Stimulated activated CD4-positive, alpha-beta T cell treated with anti-CD3 and anti-CD28 coated beads, TNF-alpha, amount 100 ng/mL, for 24 hours (primary cell): ENCODE measurements at places on chromosomes 1 and 21.

DNA sequence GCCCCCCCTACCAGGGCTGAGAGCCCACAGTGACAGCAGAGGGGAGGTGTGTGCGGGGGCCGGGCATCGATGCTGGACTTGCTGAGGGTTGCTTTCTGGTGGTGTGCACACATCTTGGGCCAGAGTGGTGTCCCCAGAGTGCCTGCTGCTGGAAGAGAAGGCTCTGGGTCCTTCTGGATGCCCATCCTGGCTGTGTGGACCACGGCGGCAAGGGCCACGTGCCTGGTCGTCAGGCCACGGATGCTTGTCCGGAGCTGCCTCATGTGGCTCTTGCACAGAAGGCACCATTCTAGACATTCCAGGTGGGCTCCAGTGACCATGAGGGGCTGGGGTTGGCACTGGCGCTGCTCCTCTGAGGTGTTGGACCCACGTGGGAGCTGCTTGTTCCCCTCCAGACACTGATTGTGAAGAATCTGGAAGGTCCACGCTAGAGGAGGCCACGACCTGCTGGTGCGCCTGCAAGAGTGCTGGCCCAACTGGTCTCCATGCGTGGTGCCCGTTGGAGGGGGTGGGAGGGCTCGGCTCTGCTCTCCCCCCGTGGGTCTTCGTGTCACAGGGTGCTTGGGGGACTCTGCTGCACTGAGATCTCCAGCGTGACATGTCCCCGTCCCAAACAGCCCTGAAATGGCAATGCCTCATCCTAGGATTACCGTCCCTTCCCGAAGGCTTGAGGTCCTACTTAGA is 25.8 kb downstream of the SKI start:
- no peak for DNase-seq

DNA sequence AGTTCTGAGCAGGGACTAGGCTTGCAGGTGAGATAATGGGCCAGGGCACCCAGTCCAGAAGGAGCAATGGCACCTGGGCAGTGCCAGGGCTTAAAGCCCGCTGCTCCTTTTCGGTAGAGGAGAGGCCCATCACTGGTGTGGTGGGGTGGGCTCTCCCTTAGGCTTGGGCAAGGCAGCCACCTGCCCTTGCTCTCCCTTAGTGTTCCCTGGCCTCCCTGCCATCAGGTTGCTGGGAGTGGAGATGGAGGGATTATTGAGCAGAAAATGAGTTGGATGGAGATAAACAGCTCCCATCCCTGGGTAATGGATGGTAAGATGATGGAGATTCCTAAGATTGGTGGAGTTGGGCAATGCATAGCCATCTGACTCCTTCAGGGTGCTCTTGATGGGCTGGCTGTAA is 7.9 kb downstream of the MYOG start:
- DNase-seq: no peak

GRCh38 chr21:29453511-29453910 is 154.8 kb downstream of the BACH1 start:
- no peak for DNase-seq

GRCh38 chr1:2320760-2321667 is 70.3 kb downstream of the MORN1 start:
- DNase-seq: no peak

DNA sequence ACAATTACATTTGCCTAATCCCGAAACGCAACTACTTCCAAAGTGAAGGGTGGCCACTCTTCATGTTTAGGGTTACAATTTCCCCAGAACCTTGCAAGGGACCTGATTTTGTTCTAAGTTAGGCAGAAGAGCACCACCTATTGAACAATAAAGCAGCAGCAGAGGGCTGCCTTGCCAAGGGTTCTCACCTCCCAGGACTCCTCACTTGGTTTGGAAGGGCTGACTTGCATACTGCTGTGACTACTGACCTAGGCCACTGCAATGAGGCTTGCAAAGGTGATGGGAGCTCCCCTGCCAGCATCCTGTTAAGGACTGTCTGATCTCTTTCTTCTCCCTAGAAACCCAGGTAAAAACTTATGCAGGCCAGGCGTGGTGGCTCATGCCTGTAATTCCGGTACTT is 14.2 kb downstream of the MTOR start:
- DNase-seq: no peak

DNA sequence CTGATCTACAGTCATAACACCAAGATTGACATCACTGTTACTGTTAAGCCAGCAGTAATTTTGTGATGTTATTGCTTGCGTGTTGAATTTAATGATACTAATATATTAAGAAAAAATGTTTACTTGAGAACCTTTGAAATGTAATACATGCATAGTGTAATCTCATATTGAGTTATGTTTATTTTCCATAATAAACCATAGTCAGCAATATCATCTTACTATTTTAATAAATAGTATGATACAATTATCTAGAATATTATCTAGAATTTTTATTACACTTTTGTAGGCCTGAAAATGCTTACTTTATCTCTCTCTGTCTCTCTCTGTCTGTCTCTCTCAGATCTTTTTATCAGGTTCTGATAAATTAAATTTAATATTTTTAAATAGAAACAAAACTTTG is 843.1 kb downstream of the KCNT2 start:
- no peak for DNase-seq

GRCh38 chr21:29678626-29679025 is 261.2 kb downstream of the GRIK1 start:
- no peak for DNase-seq

GRCh38 chr1:42679364-42679983 is 2.7 kb upstream of the YBX1 start:
- no peak for DNase-seq

DNA sequence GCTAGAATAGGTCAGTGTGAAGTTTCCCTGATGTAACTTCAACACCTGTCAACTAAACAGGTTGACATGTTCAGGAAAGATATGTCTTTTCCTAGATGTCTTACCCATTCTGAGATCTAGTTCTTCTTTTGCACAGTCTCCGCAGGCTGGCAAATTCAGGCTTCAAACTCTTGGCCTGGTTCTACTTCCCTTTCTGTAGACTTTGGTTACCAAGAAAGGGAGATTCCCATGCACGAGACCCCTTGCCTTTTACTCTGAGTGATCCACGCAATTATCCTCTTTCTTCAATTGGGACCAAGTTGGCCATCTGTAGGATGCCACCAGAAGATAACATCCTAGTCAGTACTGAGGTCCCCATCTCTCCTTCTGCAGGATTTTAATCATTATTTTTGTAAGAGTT is 2.0 kb downstream of the CFAP45 start:
- no peak for DNase-seq

- DNase-seq: no peak
Measured at GRCh38 chr1:58256041-58256440, 290.5 kb downstream of the OMA1 start.

- DNase-seq: no peak
Measured at GRCh38 chr1:23759277-23759676, 16.0 kb downstream of the ELOA start.

GRCh38 chr1:244852694-244853093 is 11.6 kb downstream of the HNRNPU start:
- DNase-seq: no peak

DNA sequence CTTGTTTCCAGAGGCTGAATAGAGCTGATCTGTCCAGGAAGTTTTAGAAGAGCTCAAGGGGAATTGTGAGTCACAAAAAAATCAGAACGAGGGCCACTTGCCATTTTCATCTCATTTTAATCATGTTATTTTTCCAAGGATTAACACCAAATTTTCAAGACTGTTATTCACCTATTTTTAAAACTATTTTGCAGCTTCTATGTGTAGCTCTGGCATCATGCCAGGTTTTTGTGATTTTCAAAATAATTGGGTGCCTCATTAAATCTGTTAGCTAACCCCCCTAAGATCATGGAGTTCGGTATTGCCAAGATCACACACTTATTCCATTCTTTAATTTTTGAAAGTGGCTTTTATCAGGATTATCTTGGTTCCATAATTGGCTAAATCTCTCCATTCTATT is 90.9 kb downstream of the RGS7 start:
- no peak for DNase-seq

DNA sequence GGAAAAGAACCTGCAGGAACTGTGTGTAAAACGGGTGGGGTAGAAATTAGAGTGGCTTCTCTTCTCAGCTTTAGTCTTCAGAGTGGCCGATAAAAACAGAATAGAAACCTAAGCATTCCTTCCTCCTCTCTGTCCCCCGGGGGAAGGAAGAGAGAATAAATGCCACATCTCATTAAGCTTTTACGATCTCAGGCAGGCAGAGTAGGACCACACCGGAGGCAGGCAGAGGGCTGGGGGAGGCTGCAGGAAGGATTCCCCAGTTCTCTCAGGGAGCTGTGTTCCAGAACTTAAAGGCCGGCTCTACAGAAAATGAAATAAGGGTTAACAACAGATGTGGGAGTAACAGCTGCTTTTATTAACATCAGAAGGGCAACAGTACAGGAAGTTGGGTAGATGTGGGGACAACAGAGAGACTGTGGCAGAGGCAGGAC is 24.5 kb upstream of the MEF2D start:
- no peak for DNase-seq

DNA sequence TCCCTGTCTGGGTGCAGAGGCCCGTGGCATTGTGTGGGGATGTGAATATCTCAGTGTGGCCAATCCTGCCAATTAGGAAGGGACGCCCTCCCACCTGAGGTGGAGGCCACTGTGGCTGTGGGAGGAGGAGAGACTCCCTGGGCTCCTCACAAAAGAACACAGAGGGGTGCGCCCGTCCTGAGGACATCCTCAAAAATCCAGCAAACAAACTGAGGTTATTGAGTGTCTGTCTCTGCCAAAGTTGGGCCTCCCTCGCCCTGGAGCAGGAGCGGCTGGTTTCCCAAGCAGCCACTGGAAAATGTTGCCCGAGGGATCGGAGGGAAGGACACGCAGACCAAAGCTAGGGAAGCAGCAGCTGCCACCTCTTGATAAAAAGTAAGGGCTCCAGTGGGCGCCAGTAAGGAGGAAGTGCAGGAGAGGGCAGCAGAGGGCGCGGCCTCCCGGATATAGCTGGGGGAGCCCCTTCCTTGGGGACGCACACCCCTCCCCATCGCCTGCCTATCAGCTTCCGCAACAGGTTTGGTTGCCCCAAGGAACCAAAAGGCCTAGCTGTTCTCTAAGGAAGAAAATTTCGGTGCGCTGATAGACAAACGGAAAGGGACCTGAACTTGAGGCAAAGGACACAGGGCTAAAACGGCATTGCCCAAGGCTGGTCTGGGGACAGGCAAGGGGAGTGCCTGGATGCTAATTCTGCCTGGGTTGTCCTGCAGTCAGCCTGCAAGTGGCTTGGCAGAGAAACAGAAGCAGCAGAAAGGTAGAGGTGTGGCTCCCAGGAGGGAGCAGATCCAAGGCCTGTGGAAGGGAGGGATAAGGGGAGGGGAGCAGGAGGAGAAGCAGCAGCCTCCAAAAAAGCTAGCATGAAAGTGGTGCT is 1.7 kb upstream of the GRIK3 start:
- DNase-seq: no peak

DNA sequence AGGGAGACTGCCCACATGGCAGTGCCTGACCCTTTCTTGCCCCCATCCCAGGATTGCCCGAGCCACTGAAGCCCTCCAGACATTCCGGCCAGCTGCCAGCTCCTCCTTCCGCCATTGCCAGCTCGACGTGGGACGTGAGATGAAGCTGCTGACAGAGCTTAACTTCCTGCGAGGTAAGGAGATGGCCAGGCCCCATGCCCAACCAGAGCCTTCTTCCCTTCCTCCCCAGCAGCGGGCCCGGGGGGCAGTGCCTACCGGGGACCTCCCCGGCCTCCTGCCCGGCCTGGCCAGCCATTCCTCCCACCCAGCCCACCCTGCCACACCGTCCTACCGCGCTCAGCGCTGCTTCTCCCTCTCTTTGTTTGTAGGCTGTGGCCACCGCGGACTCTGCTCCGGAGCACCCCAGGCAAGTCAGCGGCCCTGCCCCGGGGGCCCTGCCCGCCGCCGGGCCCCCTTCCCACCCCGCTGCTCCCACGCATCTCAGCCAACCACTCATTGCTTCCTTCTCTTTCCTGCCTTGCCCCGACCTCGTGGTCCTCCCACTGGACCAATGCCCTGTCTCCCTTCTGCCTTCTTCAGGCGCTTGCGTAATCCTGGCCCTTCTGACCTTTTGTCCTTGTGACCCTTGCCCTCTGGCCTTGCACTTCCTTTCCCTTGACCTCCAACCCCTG is 4.9 kb downstream of the TRIM46 start:
- DNase-seq: no peak

GRCh38 chr1:53890522-53890941 is 935 bp upstream of the YIPF1 start:
- no peak for DNase-seq

DNA sequence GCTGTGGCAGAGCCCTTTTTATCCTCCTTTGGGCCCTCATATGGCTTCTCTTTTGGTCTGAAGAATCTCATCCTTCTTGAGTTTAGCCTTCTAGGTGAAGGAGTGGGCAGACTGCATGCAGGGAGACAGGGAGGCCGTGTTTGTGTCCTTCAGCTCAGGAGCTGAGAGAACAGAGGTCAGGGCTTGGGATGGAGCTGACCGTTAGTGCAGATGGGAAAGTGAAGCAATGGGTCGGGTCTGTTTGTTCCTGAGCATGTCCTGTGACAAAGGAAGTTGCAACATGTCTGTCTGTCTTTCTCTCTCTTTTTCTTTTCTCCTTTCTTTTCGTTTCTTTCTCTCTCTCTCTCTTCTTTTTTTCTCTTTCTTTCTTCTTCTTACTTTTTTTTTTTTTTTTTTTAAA is 14.9 kb downstream of the MAPKAPK2 start:
- no peak for DNase-seq

GRCh38 chr1:16152481-16153087 is 3.3 kb downstream of the EPHA2 start:
- no peak for DNase-seq

GRCh38 chr1:216499581-216500272 is 76.5 kb upstream of the USH2A start:
- DNase-seq: no peak

DNA sequence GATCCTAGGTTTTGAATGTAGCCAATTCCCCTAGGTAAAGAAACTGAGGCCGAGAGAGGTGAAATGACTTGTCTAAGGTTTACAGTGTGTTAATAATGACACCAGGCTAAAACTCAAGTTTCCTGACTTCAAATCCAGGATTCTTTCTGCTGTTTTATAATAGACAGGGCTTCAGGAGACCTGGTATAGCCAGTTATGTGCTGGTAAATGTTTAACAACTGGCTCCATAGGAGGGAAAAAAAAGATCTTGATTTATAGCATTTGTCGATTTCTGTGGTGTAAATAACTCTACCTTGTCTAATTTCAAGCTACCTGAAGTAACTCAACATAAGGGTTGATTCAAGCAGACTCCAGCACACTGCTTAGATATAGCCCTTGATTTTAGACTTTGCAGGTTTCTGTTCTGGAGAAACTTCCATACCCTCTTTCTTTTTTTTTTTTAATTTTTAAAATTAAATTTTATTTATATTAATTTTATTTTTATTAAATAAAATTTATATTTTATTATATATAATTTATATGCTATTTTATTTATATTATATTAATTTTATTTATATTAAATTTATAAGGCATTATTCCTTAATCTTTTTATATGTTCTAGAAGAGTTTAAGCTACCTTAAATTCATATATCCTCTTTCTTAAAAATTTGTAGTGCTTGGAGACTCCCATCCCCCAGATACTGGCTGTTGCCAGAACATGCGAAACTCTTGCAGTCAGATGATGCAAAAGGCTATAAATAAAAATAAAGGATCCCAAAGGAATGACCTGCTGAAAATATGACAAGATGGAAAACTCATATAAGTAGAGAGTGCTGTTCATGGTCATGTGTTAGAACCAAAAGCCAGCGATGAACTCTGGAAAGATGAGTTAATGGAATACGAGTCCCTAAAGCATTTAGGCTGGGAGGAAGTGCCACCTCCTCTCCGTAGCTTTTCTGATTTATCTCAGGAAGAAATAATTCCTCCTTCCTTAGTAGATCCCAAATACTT is 35.4 kb upstream of the SRSF10 start:
- no peak for DNase-seq
